ENCODE measurements at places on chromosomes 3 and 15.

GRCh38 chr3:69389520-69390248 lies 3.8 kb upstream of the FRMD4B start:
- no peak for DNase-seq

- DNase-seq, result no peak
Observed at GRCh38 chr15:47959617-47960413, 161.0 kb upstream of the SLC24A5 start.

GRCh38 chr3:162491952-162492351 lies 995.3 kb downstream of the OTOL1 start:
- DNase-seq, result no peak

DNA sequence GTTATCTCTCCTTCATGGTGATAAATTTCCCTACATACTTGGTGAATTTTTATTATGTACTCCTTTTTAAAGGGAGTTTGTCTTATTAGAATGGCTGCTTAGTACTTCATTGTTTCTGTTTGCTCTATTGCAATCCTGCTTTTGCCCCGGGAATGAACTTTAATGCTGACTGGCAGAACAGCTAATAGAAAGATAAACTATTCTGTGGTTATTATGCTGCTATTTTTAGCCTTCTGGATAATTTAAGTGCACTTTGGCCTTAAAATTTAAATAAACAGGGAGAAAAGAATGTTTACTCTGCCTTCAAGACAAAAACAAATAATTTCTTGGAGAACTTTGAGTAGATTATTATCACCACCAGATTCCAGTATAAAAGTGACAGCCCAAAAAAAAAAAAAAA lies 413.8 kb upstream of the CCDC54 start:
- DNase-seq, result no peak

DNA sequence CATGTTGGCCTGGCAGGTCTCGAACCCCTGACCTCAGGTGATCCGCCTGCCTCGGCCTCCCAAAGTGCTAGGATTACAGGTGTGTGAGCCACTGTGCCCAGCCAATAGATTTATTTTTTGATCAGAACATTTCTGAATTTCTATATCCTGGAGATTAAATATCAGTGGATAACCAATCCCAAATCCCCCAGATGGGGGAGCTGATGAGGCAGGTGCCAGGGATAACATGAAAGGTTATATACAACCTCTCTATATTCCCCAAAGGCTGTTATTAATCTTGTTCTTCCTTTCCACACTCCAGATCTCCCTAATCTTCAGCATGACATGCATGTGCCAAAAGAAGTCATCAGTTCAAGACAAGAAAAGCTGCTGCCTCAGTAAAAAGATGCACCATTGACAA lies 112.3 kb downstream of the WDR76 start:
- DNase-seq, result no peak

GRCh38 chr3:10557250-10557649 lies 51.9 kb upstream of the ATP2B2 start:
- DNase-seq, result no peak

DNA sequence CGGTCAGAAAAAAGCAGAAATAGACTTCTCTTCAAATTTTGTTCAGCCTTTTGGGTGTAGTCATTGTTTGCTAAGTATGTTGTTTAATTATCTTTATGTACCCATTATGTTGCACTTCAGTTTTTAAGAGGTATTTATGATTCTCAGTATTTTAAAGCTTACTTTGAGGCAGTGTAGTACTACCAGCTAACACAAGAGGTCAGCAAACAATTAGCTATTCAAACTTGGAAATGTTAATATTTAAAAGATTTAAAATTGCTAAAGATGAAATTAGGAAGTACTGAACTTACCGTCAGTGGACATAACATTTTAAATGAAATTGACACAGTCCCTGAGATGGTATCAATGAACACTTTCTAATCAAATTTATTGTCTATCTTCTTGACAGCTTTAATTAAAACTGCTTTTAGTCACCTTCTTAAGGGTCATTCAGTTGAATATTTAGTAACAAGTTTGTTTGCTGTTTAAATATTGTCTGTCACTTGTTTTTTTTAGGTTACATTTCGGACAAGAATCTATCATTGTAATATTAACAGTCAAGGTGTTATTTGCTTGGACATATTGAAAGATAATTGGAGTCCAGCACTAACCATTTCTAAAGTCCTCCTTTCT lies 28.1 kb downstream of the NKIRAS1 start:
- peak; percentile 65 for DNase-seq

Data from hematopoietic multipotent progenitor cell treated with erythropoietin and hydrocortisone succinate and interleukin-3 and kit ligand, for 15 days (in vitro differentiated cells).